ENCODE measurements at places on chromosomes 2 and 18. TPM values are rescaled to one million over a fixed set of nuclear protein-coding genes. Genes with fewer than 3 reads are reported as not detected.

PRR30 gene
- total RNA-seq: not detected

COQ10B gene
- total RNA-seq: 18.4 TPM

TCF7L1 gene
- 7.1 TPM for total RNA-seq

PTPRM gene
- total RNA-seq: 8.4 TPM

CNTNAP5 gene
- total RNA-seq: not detected

CCDC68 gene
- 3.9 TPM for total RNA-seq

VWC2L gene
- not detected for total RNA-seq

HOXD4 gene
- total RNA-seq: 0.82 TPM

RRM2 gene
- 101 TPM for total RNA-seq

GCG gene
- total RNA-seq: not detected

EFR3B gene
- total RNA-seq: 0.58 TPM

RAB27B gene
- total RNA-seq: 4.3 TPM

DYNAP gene
- not detected for total RNA-seq

NAPG gene
- 28.6 TPM for total RNA-seq

CCDC178 gene
- total RNA-seq: not detected

PSMG2 gene
- 91.4 TPM for total RNA-seq

SMYD5 gene
- 35.9 TPM for total RNA-seq

LRRFIP1 gene
- total RNA-seq: 95.3 TPM

Data from foreskin keratinocyte (primary cell).